ENCODE measurements at places on chromosomes 7 and 10.

GRCh38 chr10:121774404-121774803 lies 153.4 kb downstream of the ATE1 start:
- no peak for DNase-seq

DNA sequence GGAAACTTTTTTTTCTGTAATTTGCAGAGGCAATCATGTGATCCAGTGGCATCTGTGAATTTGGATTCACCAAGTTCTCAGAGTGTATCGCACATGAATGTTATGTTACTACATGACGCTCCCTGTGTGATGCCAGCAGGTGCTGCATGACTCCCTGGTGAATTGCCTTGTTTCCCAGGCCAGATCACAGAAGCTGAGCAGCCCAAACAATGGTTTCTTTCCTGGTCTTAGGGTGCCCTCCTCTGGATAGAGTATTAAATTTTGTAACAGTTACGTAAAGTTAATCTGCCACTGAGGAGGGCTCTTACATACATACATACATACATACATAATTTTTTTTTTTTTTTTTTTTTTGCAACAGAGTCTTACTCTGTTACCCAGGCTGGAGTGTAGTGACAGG lies 3.6 kb downstream of the ZSCAN21 start:
- peak; percentile 88 for DNase-seq

DNA sequence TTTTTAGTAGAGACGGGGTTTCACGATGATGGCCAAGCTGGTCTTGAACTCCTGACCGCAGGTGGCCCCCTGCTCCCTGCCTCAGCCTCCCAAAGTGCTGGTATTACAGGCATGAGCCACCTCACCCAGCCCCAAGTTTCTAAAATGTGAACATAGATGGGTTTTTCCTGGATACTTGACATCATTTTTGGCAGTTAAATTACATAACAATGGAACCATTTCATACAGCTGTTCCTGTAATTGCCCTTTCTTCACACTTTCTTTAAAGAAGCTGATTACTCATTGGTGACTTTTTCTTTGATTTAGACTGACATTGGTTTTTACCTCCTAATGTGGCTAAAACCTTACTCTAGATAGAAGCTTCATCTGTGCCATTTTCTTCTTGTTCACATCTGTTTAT lies 5.9 kb downstream of the ZKSCAN1 start:
- DNase-seq: no peak

GRCh38 chr10:57689596-57690297 lies 577.9 kb downstream of the IPMK start:
- DNase-seq: no peak

DNA sequence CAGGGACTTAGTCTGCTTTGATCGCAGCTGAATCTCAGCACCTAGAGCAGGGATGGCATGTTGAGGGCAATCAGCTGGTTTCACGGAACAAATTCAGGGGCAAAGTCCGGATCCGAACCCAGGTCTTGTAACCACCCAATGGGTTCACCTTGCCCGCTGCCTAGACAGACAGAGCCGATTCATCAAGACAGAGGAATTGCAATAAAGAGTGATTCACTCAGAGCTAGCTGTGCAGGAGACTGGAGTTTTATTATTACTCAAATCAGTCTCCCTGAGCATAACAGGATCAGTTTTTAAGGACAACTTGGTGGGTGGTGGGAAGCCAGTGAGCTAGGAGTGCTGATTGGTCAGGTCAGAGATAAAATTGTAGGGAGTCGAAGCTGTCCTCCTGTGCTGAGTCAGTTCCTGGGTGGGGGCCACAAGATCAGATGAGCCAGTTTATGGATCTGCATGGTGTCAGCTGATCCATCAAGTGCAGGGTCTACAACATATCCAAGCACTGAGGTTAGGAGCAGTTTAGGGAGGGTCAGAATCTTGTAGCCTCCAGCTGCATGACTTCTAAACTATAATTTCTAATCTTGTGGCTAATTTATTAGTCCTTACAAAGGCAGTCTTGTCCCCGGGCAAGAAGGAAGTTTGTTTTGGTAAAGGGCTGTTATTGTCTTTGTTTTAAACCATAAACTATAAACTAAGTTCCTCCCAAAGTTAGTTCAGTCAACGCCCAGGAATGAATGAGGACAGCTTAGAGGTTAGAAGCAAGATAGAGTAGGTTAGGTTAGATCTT lies 43.5 kb upstream of the CHST3 start:
- no peak for DNase-seq

DNA sequence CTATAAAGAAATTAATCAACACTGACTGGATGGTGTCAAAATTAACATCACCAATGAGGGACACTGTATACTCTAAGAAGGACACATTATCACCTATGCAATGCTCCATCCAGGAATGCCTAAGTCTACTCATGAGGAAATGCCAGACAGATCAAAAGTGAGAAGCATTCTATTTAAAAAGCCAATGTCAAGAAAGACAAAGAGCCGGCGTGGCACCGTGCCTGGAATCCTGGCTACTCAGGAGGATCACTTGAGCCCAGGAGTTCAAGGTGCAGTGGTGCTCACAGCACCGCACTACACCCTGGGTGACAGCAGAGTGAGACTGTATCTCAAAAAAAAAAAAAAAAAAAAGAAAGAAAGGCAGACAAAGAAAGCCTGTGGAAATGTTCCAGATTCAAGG lies 45.5 kb upstream of the ANAPC16 start:
- DNase-seq: no peak

DNA sequence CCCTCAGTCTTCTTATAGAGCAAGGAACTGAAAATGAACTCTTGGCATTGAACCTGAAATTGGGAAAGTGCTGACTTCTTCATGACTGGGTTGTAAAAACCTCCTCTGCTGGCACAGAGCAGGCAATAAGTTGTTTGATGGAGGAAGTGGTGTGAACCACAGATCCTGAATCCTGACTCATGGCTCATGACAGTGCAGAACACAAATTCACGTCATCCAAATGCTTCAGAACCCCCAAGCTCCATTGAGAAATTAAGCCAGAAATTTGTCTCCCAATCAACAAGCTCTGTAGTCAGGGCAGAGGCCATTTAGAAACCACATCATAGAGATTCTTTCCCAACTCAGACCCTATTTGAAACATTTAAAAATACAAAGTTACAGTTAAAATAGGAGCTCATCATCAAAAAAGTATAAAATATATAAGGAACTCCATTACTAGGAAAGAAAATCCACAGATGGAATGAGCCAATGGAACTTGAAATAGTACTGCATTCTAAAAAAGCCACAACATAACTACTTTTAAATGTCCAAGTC lies 10.3 kb upstream of the STK17A start:
- DNase-seq: peak; percentile 43

Data from midbrain (tissue), 1 donor.